Activated CD8-positive, alpha-beta T cell treated with anti-CD3 and anti-CD28 coated beads for 36 hours (primary cell): ENCODE measurements at places on chromosomes 7 and 10. TPM values are rescaled to one million over a fixed set of nuclear protein-coding genes. Genes with fewer than 3 reads are reported as not detected.

- H3K27ac ChIP-seq: peak overlapping the region; percentile 96
- H3K36me3 ChIP-seq: peaks cover 10% of the 10 kb centered on the region
- peaks cover 15% of the 10 kb centered on the region for H3K4me1 ChIP-seq
- H3K27me3 ChIP-seq: no peaks in the 10 kb centered on the region
Measured at GRCh38 chr10:63267414-63268148, 134.5 kb downstream of the NRBF2 start.

DNA sequence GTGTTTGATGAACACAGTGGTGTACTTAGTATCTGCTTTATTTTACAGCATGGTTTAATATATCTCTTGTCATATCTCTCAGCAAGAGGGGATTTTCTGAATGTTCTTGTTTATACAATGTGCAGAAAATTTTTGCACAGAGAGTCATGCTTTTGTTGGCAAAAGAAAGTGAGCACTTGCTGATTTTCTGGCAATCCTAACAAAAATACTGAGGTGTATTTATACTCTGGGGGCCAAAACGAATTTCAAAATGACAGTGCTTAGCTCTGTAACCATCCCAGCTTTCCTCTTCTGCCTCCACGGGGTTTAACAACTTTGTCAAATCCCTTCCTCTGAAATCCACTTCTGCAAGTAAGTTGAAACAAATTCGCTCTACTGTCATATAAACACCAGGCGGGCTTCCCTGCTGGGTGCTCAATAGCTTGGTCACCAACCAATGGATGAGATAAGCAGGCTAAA is 169.2 kb downstream of the NOC3L start:
- H3K36me3 ChIP-seq: no peaks in the 10 kb centered on the region
- no peak for DNase-seq
- H3K27ac ChIP-seq: no peak overlapping the region
- no peaks in the 10 kb centered on the region for H3K4me1 ChIP-seq

DNA sequence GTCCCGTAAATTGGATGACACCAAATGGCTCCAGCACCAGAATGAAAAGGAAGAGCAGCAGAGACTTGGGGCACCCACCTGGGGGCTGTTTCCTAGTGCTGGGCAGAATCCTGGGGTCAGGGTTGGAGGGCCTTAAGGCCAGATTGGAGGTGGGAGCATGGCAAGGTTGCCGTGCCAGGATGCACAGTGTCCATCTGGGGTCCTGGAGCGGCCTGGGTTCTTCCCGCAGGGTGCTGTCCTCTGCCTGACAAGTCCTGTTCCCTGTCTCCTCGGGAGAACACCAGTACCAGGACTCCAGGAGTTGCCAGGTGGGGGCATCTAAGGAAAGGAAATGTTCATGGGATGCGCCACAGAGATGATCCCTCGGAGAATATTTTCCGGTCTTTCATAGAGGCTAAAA is 42.8 kb downstream of the MGMT start:
- H3K4me3 ChIP-seq: no peak overlapping the region
- H3K27ac ChIP-seq: no peak overlapping the region
- H3K4me1 ChIP-seq: peaks cover 3% of the 10 kb centered on the region
- DNase-seq: no peak
- peaks cover 45% of the 10 kb centered on the region for H3K36me3 ChIP-seq

- H3K4me3 ChIP-seq: no peak overlapping the region
- peaks cover 2% of the 10 kb centered on the region for H3K4me1 ChIP-seq
- no peak for DNase-seq
- H3K36me3 ChIP-seq: no peaks in the 10 kb centered on the region
Measured at GRCh38 chr7:4200546-4201094, 481.5 kb upstream of the FOXK1 start.

GRCh38 chr7:24763303-24763901 is 6.1 kb upstream of the GSDME start:
- no peak overlapping the region for H3K4me3 ChIP-seq
- peaks cover 51% of the 10 kb centered on the region for H3K27me3 ChIP-seq
- no peaks in the 10 kb centered on the region for H3K36me3 ChIP-seq
- no peak for DNase-seq
- H3K4me1 ChIP-seq: peaks cover 8% of the 10 kb centered on the region

GRCh38 chr7:134875867-134876266 is 96.4 kb downstream of the CALD1 start:
- peaks cover 11% of the 10 kb centered on the region for H3K27me3 ChIP-seq
- H3K4me1 ChIP-seq: no peaks in the 10 kb centered on the region
- no peaks in the 10 kb centered on the region for H3K36me3 ChIP-seq
- H3K4me3 ChIP-seq: no peak overlapping the region
- H3K27ac ChIP-seq: no peak overlapping the region

DNA sequence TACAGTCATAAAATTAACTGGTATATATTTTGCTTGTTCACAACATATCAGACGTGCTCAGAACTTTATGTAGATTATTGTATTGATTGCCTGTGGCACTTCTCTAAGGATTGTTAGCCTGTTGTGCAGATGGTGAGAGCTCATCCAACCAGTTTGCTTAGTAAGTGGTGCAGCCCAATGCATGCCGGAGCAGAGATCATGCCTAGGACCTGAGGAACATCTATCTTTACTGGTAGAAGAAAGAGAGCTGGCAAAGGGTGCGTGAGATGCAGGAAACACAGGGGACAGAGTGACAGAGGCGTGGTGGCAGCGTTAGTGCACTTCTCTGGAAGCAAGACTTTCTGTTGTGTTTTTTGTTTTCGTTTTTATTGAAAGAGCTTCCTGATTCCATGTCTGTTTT is 35.9 kb downstream of the CCM2 start:
- peak; percentile 39 for DNase-seq
- H3K27me3 ChIP-seq: no peaks in the 10 kb centered on the region
- peak overlapping the region; percentile 32 for H3K4me3 ChIP-seq
- H3K27ac ChIP-seq: peak overlapping the region; percentile 77
- H3K36me3 ChIP-seq: peaks cover 40% of the 10 kb centered on the region
- peaks cover 70% of the 10 kb centered on the region for H3K4me1 ChIP-seq

- DNase-seq: no peak
- H3K4me1 ChIP-seq: no peaks in the 10 kb centered on the region
- peaks cover 15% of the 10 kb centered on the region for H3K27me3 ChIP-seq
- no peak overlapping the region for H3K27ac ChIP-seq
Measured at GRCh38 chr10:25049966-25050365, 33.6 kb downstream of the THNSL1 start.

DNA sequence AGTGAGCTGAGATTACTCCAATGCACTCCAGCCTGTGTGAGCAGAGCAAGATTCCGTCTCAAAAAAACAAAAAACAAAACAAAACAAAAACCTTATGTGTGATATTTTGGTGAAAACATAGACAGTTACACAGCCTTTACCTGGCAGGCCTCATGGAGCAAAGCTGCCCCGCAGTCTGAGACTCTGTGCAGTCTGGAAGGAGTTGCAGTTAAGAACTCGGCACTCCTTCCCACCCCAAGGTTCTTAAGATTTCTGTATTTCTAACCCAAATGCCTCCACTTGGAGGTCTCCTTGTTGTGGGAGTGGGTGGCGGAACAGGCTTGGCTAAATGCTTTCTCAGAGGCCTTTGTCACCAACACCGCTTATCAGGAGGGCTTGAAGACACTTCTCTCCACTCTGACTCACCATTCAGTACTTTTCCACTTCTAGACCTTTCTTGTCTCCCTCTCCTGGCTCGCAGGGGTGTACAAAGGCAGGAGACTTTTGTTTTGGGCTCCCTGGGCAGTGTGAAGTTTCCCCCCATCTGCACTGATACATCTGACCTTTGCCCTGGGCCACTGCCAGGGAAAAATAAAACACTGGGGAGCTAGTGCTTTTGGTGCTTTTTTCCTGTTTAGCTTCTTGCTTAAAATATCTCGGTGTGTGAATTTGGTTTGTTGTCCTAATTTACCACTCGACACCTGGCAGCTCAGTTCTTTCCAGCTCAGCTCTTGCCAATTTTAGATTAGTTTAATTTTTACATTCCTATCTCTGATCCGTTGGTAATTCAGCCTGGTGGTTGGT is 51.3 kb upstream of the MAGI2 start:
- no peaks in the 10 kb centered on the region for H3K36me3 ChIP-seq
- H3K4me3 ChIP-seq: no peak overlapping the region
- no peak for DNase-seq
- H3K27ac ChIP-seq: no peak overlapping the region
- no peaks in the 10 kb centered on the region for H3K4me1 ChIP-seq

- no peak for DNase-seq
- H3K27me3 ChIP-seq: no peaks in the 10 kb centered on the region
- no peak overlapping the region for H3K4me3 ChIP-seq
- no peak overlapping the region for H3K27ac ChIP-seq
Measured at GRCh38 chr7:137402536-137403352, 59.2 kb upstream of the PTN start.

- peaks cover 85% of the 10 kb centered on the region for H3K36me3 ChIP-seq
- peaks cover 67% of the 10 kb centered on the region for H3K4me1 ChIP-seq
- H3K4me3 ChIP-seq: no peak overlapping the region
- DNase-seq: no peak
- no peaks in the 10 kb centered on the region for H3K27me3 ChIP-seq
- no peak overlapping the region for H3K27ac ChIP-seq
Measured at GRCh38 chr10:3074145-3074665, 6.9 kb downstream of the PFKP start.

- peak; percentile 93 for DNase-seq
- H3K36me3 ChIP-seq: peaks cover 19% of the 10 kb centered on the region
- peaks cover 45% of the 10 kb centered on the region for H3K4me1 ChIP-seq
- H3K4me3 ChIP-seq: peak overlapping the region; percentile 61
- H3K27me3 ChIP-seq: no peaks in the 10 kb centered on the region
Measured at GRCh38 chr10:102660888-102661657, 16.8 kb downstream of the TRIM8 start.

DNA sequence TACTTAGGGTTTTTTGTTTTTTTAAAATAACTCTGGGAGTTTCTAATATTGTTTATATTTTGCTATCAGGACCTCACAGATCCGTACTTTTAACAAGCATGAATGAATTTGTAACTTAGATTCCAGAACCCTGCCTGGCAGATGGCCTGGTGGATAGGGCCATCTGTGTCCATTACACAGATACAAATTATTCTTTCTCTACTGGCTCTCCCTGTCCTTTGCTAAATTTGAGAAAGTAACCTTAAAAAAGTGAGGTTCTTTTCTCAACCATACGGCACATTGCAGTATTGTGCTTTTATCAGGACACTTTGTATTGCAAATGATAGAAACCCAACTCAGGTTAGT is 26.6 kb downstream of the LCOR start:
- H3K4me1 ChIP-seq: peaks cover 64% of the 10 kb centered on the region
- no peak overlapping the region for H3K4me3 ChIP-seq
- no peak for DNase-seq
- no peaks in the 10 kb centered on the region for H3K27me3 ChIP-seq
- H3K36me3 ChIP-seq: peaks cover 29% of the 10 kb centered on the region

DNA sequence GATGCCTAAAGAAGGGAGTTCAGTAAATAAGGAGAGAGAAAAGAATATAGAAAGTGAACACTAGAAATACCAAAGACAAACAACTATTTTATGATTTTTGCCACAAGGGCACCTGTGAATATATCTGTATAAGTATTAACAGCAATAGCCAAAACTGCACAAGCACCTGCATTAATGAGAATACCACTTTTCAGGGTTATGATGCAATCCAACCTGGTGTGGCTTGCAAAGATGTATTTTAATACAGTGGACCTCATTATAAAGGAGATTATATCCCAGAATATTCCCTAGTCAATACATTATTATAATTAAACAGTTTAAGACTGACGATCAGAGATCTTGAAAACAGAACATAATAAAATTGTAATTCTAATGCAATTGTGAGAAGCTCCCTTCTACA is 4.0 kb downstream of the BRAF start:
- peaks cover 41% of the 10 kb centered on the region for H3K4me1 ChIP-seq
- no peak for DNase-seq
- H3K27me3 ChIP-seq: no peaks in the 10 kb centered on the region
- no peak overlapping the region for H3K4me3 ChIP-seq

GRCh38 chr10:16674147-16674703 is 143.0 kb downstream of the RSU1 start:
- H3K27me3 ChIP-seq: no peaks in the 10 kb centered on the region
- peaks cover 42% of the 10 kb centered on the region for H3K36me3 ChIP-seq
- no peaks in the 10 kb centered on the region for H3K4me1 ChIP-seq
- H3K4me3 ChIP-seq: no peak overlapping the region
- no peak overlapping the region for H3K27ac ChIP-seq
- no peak for DNase-seq

GRCh38 chr10:78335691-78336401 is 302.2 kb downstream of the RPS24 start:
- H3K4me3 ChIP-seq: no peak overlapping the region
- no peak for DNase-seq
- no peaks in the 10 kb centered on the region for H3K36me3 ChIP-seq
- H3K27ac ChIP-seq: no peak overlapping the region
- H3K27me3 ChIP-seq: peaks cover 2% of the 10 kb centered on the region

GRCh38 chr7:134630237-134630636 is 16.4 kb upstream of the BPGM start:
- no peaks in the 10 kb centered on the region for H3K36me3 ChIP-seq
- H3K27ac ChIP-seq: no peak overlapping the region
- no peak overlapping the region for H3K4me3 ChIP-seq
- DNase-seq: no peak
- peaks cover 34% of the 10 kb centered on the region for H3K27me3 ChIP-seq

DNA sequence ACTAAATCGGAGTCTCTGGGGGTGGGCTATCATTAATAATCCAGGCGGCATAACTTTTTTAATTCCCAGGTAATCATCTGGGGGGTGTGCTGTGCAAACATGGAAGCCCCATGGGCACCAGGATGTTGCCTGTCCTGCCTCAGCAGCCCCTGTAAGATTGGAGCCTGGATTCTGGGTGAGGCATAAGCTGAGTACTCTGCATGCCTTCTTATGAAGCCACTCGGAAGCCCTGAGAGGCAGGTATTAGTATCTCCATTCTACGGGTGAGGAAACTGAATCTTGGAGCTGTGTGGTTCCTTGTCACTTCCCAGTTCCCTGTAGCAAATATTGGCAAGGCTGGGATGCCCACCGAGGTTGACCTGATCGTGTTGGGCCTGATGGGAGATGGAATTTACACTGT is 7.4 kb upstream of the OPN4 start:
- H3K4me3 ChIP-seq: no peak overlapping the region
- peaks cover 12% of the 10 kb centered on the region for H3K4me1 ChIP-seq
- no peaks in the 10 kb centered on the region for H3K36me3 ChIP-seq

The SH2D4B gene
- 0.20 TPM for total RNA-seq

The OR2A12 gene
- total RNA-seq: not detected

The NUTM2B gene
- total RNA-seq: 0.18 TPM

The SLC29A4 gene
- total RNA-seq: 2.9 TPM

The SLC39A12 gene
- not detected for total RNA-seq

The ABCB1 gene
- 8.9 TPM for total RNA-seq

The CALD1 gene
- 2.2 TPM for total RNA-seq

The HOXA6 gene
- not detected for total RNA-seq

The EBLN1 gene
- total RNA-seq: not detected

The TSPAN13 gene
- 0.47 TPM for total RNA-seq
